ENCODE measurements at places on chromosomes 6 and 20.
A peak's percentile ranks its signal among the peaks of the same experiment; 100 is the strongest.

DNA sequence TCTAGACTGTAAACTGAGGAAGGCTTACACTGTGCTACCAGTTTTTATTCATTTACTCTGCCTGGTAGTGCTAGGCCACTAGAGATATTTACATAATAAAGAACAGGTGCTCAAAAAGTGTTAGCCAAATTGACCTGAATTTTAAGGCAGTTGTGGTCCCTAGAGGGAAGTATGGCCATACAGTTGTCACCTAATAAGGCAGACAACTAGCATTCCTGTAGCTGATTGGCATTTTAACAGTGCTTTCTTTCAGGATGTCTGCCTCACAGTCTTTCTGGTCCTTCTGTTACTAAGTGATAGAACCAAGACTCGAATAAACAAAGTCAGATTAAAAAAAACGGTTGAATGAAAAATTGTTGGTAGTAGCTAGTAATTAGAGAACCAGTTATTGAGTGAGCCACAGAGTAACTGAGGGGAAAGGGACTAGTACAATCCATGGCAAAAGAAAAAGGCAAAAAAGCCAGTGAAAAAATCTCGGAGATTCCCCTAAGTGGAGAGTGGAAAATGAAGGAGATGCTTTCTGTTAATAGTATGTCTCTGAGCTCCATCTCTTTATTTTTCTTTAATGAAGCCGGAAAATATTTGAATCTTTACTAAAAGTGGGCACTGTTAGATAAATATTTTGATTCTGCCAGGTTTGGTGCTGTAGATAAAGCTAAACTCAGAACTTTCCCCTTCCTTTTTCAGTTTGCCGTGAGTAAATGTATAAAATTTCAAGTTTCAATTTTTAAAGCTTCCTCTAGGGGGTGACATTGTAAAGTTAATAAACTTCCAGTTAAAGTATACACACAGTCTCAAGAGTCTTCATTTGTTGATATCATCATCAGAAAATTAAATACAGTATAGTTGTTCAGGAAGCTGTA lies 9.1 kb downstream of the VTA1 start:
- DNase-seq: peak; percentile 25

- DNase-seq: no peak
Observed at GRCh38 chr20:64104667-64105451, 2.5 kb downstream of the NPBWR2 start.

- DNase-seq: no peak
Observed at GRCh38 chr20:47691625-47692024, 93.7 kb downstream of the SULF2 start.

GRCh38 chr6:123804787-123805540 lies 1.3 kb downstream of the NKAIN2 start:
- DNase-seq: no peak

DNA sequence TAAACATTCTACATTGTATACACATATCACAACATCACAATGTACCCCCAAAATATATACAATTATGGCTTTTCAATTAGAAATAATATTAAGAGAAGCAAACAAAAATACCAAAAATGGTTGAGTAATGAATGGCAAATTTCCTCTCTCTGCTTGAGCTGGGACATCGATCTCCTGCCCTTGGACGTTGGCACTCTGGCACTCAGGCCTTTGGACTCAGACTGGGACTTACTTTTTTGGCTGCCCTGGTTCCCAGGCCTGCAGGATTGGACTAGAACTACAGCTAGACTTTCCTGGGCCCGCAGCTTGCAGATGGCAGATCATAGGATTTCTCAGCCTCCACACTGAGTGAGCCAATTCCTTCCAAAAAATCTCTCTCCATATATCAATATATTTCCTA lies 52.9 kb upstream of the KCNK16 start:
- no peak for DNase-seq

DNA sequence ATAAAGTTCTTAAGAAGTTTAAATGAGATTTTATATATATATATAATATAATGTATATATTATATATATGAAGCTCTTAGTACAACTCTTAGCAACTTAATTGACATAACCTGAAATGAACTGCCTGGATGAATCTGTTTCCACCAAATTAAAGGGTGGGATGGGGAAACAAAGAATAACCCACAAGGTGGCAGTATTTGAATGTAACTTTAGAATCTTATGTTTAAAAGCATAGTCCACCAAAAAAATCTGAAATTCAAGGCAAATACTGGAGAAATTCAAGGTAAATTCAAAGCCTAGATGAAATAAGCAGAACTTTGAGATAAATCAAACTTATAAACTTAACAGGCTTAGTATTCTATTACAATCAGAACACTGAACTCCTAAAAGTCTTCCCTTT lies 4.4 kb upstream of the IBTK start:
- DNase-seq: peak; percentile 50

GRCh38 chr6:137218917-137219663 lies at the start of gene IFNGR1:
IFNGR1 (minus strand) TSS chr6:137219385; CDS start chr6:137219327, 58 bp downstream.
- DNase-seq: peak; percentile 93

- DNase-seq: no peak
Observed at GRCh38 chr6:111803371-111803770, 69.9 kb downstream of the FYN start.

DNA sequence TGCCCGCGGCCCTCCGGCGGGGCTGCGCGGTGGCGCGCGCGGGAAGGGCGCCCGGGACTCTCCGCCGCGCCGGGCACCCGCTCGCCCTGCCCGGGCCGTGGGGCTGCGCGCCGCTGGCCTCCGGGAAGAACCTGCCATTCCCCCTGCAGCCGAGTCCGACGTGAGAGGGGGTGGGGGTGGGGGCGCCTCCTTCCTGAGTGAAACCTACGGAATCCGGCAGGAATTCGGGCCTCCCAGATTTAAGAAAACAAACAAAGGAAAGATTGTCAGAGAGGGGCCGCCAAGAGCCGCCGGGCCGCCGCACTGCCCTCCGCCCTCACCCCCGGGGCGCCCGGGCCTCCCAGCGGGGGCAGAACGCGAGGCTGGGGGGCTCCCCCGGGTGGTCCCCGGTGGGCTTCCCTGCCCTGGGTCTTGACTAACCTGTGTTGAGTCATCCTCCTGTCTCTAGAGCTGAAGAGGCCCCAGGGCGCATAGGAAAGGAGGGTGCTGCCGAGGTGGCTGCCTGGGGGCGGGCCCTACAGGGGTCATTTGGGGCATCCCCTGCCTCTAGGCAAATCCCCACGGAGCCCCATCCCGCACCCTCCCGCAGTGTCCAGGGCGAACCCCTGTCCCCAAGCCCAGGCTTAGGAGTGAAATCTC lies 42.2 kb upstream of the FOXP4 start:
- peak; percentile 22 for DNase-seq

DNA sequence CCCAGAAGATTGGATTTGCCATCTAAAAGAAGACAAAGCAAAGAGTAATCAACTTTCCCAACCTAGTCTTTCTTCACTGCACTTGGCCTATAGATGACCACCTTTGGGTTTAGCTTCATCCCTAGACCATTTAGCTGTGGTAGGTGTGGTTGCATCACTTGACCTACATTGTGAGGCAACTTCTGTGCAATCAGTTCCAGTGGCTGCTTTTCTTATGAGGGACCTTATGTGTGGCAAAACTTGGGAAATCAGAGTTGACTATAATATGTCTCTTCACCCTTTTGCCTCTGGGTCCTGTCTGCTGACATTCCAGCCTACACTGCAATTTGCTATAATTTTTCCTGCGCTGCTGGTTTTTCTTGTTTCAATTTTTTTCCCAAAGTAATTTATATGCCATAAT lies 55.2 kb downstream of the PRDM13 start:
- DNase-seq: no peak

GRCh38 chr6:79201983-79202382 lies 32.5 kb downstream of the HMGN3 start:
- no peak for DNase-seq

DNA sequence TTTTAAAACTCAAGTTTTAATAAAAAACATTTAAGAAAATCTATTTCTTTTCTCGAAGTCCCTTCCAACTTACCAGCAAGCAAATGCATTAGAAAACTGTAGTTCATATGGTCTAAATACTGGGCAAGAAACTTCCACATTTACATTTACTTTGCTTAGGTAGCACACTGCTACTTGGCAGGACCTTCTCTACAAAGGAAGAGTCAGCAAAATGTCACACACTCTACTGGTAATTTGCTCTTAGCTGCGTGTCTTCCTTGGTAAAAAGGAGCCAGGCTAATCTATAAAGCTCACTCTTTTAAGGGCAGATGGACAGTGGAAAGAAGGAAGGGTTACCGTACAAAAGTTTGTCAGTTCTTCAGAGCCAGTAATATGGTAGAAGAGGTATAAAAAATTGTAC lies 45.7 kb downstream of the MAP3K7 start:
- DNase-seq: no peak

DNA sequence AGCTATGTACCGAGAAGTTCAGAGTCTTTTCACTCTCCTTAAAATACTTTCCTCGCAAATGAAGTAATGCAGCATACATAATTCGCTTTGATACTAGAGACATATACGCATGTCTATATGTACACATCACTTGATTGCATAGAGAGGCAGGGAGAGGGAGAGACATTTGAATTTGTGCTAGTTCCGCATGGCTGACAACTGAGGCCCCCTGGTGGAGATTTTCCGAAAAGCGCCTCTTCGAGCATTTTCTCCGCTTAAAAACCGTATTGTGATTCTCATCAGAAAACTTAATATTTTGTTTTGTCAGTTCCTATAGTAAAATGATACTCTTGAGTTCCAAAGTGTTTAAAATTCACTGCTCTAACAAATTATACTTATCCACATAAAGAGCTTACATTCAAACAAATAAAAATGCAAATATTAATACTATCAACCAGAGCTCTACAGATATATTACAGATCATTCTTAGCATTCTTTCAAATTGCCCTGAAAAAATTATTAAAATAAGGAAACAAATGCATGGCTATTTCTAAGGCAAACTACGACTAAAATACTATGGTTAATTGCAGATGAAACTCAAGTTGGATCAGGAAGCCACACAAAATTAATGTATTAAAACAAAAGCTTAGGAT lies 637 bp downstream of the MYLK4 start:
- peak; percentile 45 for DNase-seq

GRCh38 chr6:107670792-107671199 lies 153.3 kb downstream of the SCML4 start:
- no peak for DNase-seq

- no peak for DNase-seq
Observed at GRCh38 chr6:10487668-10488327, 33.4 kb upstream of the GCNT2 start.

- DNase-seq: no peak
Observed at GRCh38 chr6:39664173-39664572, 61.0 kb downstream of the KIF6 start.

- no peak for DNase-seq
Observed at GRCh38 chr6:71238351-71238750, 50.3 kb upstream of the OGFRL1 start.

GRCh38 chr6:133313068-133313467 lies 71.9 kb downstream of the EYA4 start:
- DNase-seq: no peak

GRCh38 chr6:14957355-14958059 lies 288.4 kb upstream of the JARID2 start:
- DNase-seq: no peak

DNA sequence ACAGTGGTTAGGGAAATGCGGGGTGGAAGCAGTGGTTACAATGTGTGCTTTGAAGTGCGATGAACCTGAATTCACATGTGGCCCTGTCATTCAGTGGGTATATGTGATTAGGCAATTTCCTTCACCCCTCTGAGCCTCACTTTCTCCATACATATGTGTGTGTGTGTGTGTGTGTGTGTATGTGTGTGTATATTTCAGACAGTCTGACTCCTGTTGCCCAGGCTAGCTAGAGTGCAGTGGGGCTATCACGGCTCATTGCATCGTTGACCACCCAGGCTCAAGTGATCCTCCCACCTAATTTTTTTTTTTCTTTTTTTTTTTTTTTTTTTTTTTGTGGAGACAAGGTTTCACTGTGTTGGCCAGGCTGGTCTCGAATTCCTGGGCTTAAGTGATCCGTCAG lies 6.3 kb downstream of the PPP1R14C start:
- no peak for DNase-seq

DNA sequence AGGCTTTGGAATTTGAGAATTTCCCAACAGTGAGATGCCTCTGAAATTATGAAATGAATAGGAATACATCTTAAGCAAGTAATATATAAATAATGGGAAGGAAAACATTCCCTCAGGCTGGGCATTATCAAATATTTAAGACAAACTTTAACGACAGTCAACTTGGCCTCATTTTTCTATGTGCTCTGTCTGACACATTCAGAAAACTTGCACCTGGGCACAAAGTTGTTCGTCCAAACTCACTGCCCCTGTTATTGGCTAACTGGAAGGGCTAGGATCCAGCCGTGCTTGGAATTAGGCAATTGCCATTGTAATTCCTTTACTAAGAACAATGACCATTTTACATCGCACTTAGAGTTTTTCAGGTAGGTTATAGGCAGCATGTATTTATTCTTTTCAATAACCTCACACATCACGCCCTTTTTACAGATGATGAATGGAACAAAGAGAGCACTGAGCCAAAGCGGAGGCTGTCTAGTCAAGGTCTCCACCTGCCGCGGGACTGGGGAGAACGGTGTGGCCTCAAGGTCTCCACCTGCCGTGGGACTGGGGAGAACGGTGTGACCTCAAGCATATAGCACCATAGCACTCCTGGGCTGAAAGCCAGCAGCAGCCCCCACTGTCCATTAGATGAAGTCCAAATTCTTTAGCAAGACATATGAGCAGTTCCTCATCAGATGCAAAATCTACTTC lies 40.7 kb upstream of the FOXQ1 start:
- DNase-seq: no peak

GRCh38 chr20:36493801-36494114 lies 47.6 kb upstream of the MYL9 start:
- DNase-seq: no peak

Data from RWPE1 (cell line).